ENCODE measurements at places on chromosomes 13 and 19.

GRCh38 chr19:52963247-52963618, 552 bp upstream of the ZNF816 start:
- DNase-seq, result no peak

GRCh38 chr13:61316647-61317046, 99.0 kb downstream of the PCDH20 start:
- DNase-seq, result no peak

- no peak for DNase-seq
These were observed 47.5 kb downstream of the NFIC start for GRCh38 chr19:3413796-3414327.

- DNase-seq, result no peak
These were observed 28.2 kb upstream of the FBXL3 start for GRCh38 chr13:77055158-77055557.

- DNase-seq, result no peak
These were observed 36.4 kb upstream of the VSTM2B start for GRCh38 chr19:29489172-29489951.

DNA sequence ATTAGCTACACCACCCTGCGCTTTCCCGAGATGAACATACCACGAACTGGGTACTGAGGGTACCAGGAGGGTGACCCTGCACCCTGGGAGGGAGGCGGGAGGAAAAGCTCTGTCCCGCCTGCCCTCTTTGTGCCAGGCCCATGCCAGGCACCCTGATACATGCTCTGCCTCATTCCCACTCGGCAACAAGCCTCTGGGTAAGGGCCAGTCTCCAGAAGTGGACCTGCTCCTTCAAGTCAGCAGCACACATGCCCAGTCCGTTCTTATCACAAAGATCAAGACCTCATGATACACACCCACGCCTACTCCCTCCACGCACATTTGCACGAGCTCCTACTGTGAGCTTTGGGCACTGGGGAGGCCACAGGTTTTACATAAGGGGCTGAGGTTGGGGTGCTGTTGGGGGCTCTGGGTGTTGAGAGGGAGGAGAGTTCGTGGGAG, 2.0 kb upstream of the FFAR1 start:
- DNase-seq, result no peak

GRCh38 chr19:4467835-4468234, 4.3 kb upstream of the HDGFL2 start:
- no peak for DNase-seq

DNA sequence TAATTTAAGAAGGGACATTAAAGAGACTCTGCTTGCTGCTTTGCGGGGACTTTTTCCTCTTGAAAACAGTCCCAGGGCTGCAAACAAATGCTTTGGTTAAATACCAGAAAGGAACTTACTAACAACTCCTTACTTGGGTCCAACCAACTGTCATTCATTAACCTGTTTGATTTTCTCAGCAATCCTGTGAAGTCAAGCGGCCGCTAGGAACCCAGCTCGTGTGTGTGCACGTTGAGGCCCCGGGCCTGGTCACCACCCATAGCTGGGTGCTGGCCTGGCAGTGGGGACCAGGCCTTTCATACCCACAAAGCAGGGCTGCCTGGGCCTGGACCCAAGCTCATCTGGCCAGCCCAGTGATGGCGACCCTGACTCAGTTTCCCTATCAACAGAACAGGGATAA, 50.7 kb downstream of the C1QTNF9 start:
- DNase-seq, result no peak

DNA sequence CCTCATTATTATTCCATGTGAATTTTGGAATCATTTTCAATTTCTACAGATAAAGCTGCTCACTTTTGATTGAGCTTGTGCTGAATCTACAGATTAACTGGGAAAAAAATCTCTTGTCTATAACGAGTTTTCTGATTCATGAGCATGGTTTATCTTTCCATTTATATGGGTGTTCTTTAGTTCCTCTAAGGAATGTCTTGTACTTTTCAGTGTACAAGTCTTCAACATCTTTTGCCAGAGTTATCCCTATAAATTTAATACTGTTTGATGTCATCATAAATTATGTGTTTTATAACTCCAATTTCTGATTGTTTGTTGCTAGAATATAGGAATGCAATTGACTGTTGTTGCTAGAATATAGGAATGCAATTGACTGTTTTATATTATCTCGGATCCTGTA, 533.8 kb downstream of the OLFM4 start:
- no peak for DNase-seq

GRCh38 chr19:35267353-35267817, 1.4 kb upstream of the USF2 start:
- DNase-seq, result no peak

DNA sequence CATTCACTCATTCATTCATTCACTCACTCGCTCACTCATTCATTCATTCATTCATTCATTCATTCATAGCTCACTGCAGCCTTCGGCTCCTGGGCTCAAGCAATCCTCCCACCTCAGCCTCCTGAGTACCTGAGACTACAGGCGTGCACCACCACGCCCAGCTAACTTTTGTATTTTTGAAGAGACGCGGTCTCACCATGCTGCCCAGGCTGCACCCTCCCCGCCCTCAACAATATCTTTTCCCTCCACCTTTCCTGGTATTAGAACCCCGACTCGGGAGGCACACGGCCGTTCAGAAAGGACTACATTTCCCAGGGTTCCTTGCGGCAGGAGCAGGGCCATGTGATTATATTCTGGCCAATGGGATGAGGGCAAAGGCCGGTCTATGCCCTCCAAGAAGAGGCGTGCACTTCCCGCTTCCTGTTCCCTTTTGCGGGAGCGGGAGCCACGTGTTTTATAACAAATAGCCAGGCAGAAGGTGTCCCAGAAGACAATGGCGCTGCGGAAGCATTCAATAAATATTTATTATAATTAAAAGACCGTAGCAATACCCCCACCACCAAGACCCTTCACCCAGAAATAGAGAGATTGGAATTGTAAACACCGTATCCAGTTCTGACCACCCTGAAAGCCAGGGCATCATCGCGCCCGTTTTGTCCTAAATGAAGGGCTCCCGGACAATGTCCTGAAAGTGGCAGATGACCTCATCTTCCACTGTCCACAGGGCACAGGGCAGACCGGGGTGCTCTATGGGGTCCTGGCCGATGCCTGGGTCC, 15.9 kb downstream of the TICAM1 start:
- DNase-seq, result peak; percentile 49

DNA sequence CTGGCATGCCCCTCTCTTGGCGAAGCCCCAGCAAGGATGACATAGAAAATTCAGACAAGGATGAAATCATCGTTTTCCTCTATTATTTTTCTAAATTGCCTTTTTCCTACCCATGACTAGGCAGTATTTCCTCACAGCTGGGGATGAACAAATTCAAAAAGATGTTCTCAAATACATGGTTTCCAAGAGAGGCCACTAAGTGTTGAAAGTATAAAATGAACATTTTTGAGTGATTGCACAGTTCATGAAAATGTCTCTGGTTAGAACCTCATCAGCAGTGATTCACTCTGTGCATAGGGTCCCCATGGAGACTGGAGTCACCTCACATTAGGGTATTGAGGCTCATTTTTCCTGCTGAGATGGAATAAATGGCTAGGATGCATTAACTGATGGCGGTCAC, 373.7 kb downstream of the DNAJC15 start:
- DNase-seq, result no peak

DNA sequence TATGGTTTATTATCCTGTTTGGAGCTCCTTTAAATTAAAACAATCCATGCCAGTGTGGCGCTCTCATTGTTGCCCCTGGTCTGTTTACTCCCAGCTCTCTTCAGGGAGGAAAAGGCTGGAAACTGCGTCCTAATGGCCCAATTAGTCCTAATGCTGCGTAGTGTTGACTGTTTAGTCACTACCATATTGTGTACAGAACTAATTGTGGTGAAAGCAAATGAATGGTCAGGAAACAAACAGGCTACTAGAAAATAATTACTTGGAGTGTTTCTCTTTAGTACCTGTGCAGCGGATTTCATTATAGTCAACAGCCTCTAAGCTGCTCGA, 54.5 kb upstream of the MTIF3 start:
- DNase-seq, result no peak

DNA sequence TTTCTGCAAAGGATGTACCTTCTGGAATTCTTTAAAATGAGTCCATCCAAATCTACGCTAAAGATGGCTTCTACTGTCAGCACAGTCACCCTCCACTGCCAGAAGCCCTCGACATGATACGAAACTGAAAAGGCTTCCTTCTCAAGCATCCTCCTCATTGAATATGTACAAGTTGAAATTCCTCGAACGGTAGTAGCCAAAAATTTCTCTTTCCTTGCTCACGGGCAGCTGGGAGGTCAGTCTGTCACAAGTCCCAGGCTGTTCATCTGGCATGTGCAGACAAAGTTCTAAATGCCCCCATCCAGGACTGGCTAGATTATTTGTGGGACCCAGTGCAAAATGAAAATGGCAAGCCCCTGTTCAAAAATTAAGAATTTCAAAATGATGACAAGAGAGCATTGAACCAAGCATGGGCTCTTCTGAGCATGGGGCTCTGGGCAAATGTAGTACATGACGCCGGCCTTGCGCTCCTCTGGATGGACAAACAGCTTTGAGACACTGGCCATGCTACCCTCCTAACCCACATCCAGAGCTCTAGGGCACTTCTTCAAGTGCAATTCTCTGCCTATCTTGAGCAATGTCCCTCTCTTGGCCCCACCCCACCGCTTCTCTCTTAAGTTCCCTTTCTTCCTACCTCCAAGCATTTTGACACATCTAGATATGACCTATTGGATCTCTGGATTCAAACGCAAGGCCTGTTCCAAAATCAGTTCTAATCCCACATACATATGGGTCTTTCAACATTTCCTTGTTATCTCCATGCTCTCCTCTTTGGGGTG, 78.9 kb upstream of the FLT1 start:
- DNase-seq, result no peak

DNA sequence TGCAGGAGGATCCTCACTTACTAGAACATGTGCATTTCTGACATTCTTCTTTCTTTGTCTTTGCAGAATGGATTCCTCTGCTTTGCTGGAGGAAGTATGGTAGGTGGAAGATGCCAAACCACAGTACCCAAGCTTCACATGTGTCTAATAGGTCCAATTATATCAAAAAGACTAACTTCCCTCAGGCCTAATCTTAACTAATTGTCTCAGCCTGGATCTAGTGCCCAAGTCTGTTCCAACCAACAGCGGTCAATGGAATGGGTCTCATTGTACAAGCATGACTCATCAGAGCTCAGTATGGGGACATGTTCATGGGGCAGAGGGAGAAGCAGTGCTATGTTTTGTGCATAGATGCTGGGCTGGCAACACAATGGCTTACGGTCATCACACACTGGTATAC, 81.6 kb upstream of the CSNK1A1L start:
- no peak for DNase-seq

GRCh38 chr19:41264581-41265394, 616 bp downstream of the HNRNPUL1 start:
- peak; percentile 33 for DNase-seq

GRCh38 chr13:27476943-27477703, 26.8 kb upstream of the MTIF3 start:
- no peak for DNase-seq

DNA sequence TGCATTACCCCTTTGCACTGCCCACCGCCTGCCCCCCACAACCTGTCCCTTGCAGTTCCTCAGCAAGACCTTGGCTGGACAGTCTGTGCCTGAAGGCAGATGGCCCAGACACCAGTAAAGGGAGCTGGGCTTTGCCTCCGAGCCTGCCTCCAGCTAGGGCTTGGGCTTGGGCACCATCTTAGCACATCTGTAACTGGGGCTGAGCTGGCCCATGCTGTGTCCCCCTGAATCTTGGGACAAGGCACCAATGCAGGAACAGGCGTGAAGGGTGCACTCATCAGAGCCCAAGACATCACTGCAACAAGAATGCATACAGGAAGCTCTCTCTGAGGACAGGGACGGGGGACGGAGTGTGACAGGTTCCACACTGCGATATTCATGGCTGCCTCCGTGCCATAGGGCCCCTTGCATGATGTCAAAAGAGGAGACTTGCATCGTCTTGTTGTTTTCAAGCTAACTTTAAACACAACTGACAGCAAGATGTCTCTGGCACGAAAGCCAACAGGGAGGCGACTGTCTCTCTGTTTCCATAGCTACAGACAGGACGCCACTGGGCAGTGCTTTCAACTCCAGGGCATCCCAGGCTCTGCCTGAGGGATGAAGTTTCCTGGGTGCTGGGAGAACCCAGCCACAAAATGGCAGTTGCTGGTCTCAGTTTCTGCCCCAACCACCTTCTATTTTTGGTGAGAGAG, 8.7 kb upstream of the CHST8 start:
- no peak for DNase-seq

GRCh38 chr13:36450534-36450933, 18.2 kb downstream of the CCNA1 start:
- DNase-seq, result no peak

DNA sequence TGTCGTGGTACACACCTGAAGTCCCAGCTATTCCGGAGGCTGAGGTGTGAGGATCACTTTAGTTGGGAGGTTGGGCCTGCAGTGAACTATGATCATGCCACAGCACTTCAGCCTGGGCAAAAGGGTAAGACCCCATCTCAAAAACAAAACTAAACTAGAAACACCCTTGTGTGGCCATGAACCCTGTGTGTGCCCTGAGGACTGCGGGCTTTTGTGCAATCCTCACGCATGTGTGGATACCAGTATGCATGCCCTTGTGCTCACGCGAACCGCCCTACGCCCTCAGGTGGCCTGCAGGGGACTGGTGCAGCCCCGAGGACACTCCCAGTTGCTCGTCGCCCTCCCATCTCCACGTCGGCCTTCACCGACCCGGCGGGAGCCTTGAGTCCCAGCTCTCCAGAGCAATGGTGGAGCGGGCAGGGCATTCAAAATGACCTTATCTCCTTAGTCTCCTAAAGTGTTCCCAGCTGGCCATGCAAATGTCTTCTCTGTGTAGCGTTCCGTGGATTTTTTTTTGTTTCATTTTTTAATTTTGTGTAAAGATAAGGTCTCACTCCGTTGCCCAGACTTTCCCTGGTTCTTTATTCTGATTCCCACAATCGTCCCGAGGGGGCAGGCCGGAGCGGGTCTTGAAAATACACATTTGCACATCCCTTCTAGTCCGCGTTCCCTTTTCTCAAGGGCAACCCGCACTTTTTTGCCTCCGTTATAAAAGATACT, 868 bp upstream of the EGLN2 start:
- DNase-seq, result peak; percentile 32

DNA sequence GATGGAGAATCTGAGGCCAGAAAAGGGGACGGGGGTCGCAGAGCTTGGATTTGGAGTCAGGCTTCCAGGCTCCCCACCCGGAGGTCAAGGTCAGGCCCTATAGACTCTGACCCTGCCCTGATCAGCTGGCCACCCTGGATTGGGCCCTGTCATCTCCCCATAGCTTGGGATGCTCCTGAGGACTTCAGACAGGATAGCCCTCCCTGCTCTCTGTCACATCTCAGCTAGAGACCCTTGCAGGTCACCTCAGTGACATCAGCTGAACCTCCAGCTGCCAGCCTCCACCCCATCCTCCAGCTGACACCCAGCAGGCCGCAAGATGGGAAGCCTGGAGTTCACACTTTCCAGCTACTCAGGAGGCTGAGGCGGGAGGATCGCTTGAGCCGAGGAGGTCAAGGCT, 2.8 kb upstream of the TPM4 start:
- no peak for DNase-seq

GRCh38 chr19:5990289-5990797, 12.4 kb upstream of the RANBP3 start:
- no peak for DNase-seq
